ENCODE measurements at places on chromosomes 13 and 19.
A peak's percentile ranks its signal among the peaks of the same experiment; 100 is the strongest.

GRCh38 chr13:73275163-73275562 lies 216.4 kb downstream of the KLF5 start:
- DNase-seq: no peak

DNA sequence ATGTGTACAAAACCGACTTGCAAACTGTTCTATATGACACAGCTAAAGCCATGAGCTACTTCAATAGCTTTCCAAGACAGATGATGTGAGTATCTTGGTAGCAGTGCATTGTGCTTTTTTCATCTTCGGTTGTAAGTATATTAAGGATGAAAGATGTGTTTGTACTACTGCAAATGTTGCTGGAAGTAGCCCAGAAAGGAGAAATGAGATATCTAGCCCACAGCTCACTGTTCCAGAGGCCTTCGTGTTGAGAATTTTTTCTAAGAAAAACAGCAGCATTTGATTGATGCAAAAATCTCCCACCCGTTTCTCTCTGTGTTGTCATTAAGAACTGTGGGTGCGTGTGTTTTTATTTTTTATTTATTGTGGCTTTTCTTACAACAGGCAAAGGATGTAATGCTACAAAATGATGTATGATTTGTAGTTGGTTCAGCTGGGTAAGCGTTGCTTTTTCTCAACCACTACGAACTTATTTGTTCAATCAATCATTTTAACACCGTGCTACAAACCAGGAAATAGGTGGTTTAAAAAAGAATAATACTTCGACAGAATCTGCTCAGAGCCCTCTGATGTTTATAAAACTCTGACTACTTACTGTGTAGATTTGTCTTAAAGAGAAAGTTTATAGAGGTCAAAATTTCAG lies 41.6 kb upstream of the RFC3 start:
- no peak for DNase-seq

GRCh38 chr19:12965017-12965811 lies 4.2 kb upstream of the DAND5 start:
- DNase-seq: peak; percentile 80

DNA sequence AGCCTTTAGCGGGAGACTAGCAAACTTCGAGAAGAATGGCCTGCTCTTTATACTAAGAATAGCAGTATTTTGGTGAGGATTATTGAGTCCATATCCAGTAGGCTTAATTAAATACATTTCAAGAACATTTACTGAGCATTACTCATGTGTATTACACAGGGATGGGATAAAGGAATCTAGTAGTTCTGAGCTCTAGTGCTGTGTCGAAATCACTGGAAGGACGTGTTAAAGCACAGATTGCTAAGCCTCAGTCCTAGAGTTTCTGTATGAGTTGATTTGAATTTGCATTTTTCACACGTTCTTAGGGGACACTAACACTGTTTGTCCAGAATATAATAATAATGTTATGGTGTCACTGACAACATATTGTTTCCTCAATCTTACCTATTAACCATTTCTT lies 9.0 kb downstream of the ZNF302 start:
- peak; percentile 33 for DNase-seq

- peak; percentile 73 for DNase-seq
Measured at GRCh38 chr19:9885077-9885552, 50.0 kb downstream of the PIN1 start.

- peak; percentile 73 for DNase-seq
Measured at GRCh38 chr13:26707122-26708006, 53.2 kb downstream of the GPR12 start.

GRCh38 chr13:52067237-52067636 lies 42.7 kb downstream of the UTP14C start:
- DNase-seq: peak; percentile 10

DNA sequence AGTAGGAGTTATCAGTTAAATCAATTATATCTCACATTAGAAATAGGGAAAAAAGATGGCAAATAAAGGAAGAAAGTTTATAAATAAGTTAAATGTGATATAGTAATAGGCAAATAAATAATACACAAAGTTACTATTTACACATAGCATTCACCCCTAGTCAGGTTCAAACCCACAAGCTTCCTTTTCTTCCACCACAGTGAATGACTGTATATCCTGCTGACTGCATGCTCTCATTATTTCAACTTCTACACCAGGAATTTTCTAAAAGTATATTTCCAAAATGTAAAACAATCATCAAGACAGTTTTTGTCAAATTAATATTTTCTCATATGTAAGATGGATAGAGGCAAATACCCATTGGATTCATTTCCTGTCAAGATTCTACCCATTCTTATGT lies 548.6 kb upstream of the SLITRK5 start:
- DNase-seq: peak; percentile 76

DNA sequence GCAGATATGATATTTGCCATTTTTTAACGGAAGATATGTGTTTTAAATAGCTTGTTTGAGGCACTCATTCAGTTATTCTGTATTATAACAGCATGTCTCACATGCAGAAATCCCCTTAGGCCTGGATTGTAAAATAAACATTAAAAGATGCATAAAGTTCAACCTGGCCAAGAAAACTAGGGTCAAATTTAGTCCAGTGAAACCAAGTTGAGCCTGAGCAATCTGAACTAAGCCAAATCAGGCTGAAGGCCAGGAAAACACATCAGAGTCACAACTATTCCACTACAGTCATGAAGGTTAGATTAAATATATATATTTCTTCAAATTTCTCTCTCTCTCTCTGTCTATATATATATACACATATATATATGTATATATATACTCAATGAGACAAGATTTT lies 504.8 kb downstream of the SLITRK1 start:
- DNase-seq: peak; percentile 15

DNA sequence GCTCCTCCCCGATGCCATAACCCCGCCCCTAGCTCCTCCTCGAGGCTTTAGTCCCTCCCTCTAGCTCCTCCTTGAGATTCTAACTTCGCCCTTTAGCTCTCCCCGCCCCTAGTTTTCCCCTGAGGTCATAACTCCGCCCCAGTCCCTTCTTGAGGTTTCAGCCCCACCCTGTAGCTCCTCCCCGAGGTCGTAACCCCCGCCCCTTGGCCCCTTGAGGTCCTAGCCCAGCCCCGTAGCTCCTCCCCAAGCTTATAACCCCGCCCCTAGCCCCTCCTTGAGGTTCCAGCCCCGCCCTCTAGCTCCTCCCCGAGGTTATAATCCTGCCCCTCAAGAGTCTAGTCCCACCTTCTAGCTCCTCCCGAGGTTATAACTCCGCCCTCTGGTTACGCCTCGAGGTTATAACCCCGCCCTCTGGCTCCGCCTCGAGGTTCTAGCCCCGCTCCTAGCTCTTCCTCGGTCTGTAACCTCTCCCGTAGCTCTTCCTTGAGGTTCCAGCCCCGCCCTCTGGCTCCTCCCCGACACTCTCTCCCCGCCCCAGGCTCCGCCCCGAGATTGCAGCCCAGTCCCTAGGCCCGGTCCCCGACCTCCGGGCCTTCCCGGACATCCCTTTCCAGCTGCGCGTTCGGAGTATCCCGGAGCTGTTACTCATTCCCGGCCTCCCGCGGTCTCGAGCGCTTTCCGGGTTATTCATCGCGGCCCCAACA lies 1.4 kb downstream of the PLAUR start:
- DNase-seq: peak; percentile 99

GRCh38 chr13:33651766-33652165 lies 166.2 kb upstream of the RFC3 start:
- DNase-seq: no peak

DNA sequence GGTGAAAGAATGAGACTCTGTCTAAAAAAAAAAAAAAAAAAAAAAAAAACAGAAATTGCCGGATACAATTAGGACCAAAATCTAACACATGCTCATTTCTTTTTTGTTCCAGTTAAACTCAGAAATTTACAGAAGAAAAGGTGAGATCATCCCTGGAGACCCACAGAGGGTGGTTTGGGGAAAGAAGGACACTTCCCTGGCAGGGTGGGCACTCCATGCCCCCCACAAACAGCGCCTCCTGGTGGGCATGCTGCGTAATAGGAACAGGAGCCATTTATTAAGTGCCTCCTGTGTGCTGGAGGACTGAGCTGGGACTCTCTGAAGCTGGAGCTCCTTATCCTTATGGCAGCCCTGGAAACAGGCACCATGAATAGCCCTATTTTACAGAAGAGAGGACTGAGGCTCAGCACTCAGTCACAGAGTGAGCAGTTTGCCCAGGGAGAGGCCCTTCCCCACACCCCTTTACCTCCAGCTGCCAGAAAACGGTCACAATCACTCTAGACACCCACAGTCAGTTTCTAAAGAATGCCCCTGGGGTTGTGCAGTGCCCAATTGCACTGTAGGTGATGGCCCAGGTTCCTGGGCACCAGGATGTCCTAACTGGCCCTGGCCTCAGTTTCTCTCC lies 10.1 kb downstream of the C19orf38 start:
- DNase-seq: peak; percentile 50
